CD8-positive, alpha-beta T cell (primary cell): ENCODE measurements at places on chromosomes 7 and 10. TPM values are rescaled to one million over a fixed set of nuclear protein-coding genes. Genes with fewer than 3 reads are reported as not detected.

Gene AKR1B15
- total RNA-seq, result not detected

Gene AP4M1
- 3.9 TPM for total RNA-seq

Gene SPDYE16
- total RNA-seq, result not detected

Gene ASB10
- total RNA-seq, result not detected

Gene PRSS58
- not detected for total RNA-seq

Gene OPN4
- total RNA-seq, result not detected

Gene SFXN2
- 5.7 TPM for total RNA-seq

Gene TWIST1
- total RNA-seq, result not detected

Gene C10orf62
- total RNA-seq, result not detected

Gene IQUB
- not detected for total RNA-seq

Gene UCMA
- total RNA-seq, result not detected

Gene ZNF518A
- 8.7 TPM for total RNA-seq

Gene RAMP3
- total RNA-seq, result not detected

Gene EMX2
- total RNA-seq, result not detected

Gene CREB3L2
- 11.9 TPM for total RNA-seq

Gene GSTO2
- total RNA-seq, result 0.49 TPM

Gene OGDHL
- total RNA-seq, result 0.50 TPM

Gene DNAJC9
- 17.6 TPM for total RNA-seq

Gene MACC1
- total RNA-seq, result 0.06 TPM

Gene LEP
- not detected for total RNA-seq

Gene CFAP46
- total RNA-seq, result not detected

Gene PNLIPRP1
- total RNA-seq, result not detected

Gene USP6NL
- total RNA-seq, result 5.7 TPM

Gene APBB1IP
- 36.8 TPM for total RNA-seq

Gene GALNT17
- total RNA-seq, result not detected

Gene AKR1C2
- total RNA-seq, result not detected

Gene BAIAP2L1
- total RNA-seq, result 0.43 TPM

Gene ASIC3
- total RNA-seq, result 6.7 TPM

Gene MYL7
- total RNA-seq, result not detected

Gene VDAC2
- total RNA-seq, result 184 TPM

Gene OR2A7
- 2.6 TPM for total RNA-seq

Gene WEE2
- total RNA-seq, result 0.22 TPM

Gene SORCS3
- total RNA-seq, result 0.14 TPM

Gene CDC14C
- total RNA-seq, result not detected

Gene GBX1
- not detected for total RNA-seq

Gene NPFFR1
- total RNA-seq, result not detected

Gene SAP25
- total RNA-seq, result 30.2 TPM
